ENCODE measurements at places on chromosomes 2 and 18.

GRCh38 chr2:121902171-121902591 lies 146.7 kb downstream of the TSN start:
- no peak for ATAC-seq

DNA sequence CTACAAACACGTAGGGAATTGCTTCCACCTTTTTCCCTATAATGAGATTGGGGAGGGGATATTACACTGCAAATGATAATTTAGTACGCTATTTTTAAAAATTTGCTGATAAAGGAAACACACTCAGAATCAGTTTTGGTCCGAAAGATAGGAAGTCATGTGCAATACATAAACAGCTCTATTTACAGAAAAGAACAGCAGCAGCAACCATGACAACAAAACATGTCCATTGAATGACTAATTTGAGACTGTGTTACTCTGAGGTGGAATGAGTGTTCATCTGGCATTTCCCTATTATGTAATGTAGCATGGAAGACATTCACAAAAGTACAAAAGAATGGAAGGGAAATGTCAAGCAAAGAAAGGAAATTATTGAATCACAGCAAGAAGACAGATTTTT lies 337.2 kb downstream of the NBAS start:
- peak; percentile 45 for ATAC-seq

DNA sequence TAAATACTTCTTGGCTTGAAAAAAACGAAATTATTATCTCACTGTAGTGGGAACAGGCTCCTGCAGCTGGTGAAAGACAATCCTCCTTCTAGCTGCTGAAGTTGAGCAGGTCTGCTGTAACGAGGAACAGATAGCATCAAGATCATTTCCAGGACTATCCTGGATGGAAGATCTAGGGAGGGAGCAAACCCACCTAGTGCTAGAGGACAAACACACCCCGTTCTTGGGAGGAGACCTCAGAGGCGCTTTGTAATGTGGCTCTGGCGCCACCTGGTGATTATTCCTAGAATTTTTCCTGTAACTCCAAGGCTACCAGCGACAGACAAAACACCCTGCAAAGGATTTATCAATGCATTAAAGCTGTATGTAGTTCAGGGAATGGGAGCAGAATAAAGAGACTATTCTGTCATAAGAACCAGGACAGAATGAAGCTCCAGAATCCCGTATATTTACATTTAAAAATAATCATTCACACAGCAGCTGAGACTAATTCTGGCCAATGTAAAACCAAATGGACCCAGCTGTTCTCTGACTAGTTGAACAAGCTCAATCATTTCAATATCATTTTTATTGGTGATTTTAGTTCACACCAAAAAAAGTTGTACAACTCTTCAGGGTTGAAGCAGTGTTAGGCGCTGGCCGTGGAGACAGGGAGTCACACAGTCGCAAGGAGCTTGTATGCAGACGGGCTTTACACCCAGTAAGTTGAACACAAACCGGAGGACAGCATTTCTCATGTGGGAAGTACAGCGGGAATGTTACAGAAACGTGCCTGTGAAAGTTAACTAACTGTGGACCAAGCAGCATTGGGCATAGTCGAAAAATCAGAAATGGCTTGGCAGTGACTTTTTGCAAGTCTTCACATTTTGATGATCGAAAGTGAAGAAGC lies 290.3 kb downstream of the TRIB2 start:
- ATAC-seq: peak; percentile 60

- no peak for ATAC-seq
Measured at GRCh38 chr2:205878999-205879762, 196.9 kb downstream of the NRP2 start.

DNA sequence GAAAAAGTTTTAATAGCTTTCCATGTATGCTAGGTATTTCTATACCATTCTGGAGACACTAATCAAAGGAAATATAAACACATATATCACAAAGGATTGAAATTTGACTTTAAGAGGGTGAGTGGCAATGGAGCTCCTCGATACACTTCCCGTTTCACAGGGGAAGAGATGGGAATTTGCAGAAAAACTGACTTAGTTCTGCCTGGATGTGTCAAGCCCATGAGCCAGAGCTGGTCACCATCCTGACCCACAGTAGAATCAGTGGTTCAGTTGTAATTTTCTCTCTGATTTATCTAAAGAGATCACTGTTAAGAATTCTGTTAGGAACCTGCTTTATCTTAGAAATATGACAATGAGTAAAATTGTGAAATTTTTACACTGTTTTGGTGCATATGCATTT lies 34.2 kb downstream of the PLCL1 start:
- peak; percentile 39 for ATAC-seq

GRCh38 chr2:190720276-190720675 lies 71.4 kb downstream of the NAB1 start:
- ATAC-seq: no peak

GRCh38 chr2:188620916-188621315 lies 329.2 kb downstream of the GULP1 start:
- ATAC-seq: no peak

DNA sequence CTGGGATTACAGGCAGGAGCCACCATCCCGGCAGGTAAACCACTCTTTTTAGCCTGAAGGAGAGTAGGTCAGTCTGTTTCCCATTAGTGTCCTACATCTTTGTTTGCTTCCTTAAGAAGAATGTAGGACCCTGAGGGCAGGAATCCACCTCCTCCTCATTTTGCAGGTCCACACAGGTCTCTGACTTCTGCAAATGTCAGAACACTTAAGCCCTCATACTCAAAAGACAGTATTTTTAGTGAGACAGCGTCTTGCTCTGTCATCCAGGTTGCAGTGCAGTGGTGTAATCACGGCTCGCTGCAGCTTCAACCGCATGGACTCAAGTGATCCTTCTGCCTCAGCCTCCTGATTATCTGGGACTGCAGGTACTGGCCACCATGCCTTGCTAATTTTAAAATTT lies 9.3 kb downstream of the PSTPIP2 start:
- ATAC-seq: no peak

- no peak for ATAC-seq
Measured at GRCh38 chr2:165410276-165410675, 59.2 kb upstream of the CSRNP3 start.

DNA sequence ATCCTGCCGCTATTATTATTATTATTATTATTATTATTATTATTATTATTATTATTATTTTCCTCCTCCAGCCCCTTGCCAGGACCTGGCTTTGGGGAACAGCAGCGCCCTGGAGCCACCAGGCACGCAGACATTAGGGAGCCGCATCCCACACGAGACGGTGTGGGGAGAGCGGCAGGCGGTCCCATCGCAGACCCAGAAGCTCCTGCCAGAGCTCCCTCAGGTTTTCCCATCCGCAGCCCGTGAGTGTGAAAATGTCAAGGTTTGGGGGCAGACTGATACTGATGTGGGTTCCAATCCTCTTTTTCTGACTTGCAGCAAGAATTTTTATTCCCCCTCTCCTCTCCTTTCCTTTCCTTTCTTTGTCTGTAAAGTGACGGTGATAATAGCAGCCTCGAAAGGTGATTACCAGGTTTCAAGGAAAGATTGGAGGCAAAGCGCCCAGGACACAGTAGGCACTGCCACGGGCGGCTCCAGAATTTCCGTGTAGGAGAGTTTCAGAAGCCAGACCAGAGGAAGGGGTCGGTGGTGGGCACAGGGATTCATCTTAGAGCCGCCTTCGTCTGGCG lies 816 bp downstream of the SCTR start:
- no peak for ATAC-seq

- no peak for ATAC-seq
Measured at GRCh38 chr2:37037771-37038170, 46.4 kb downstream of the HEATR5B start.

- no peak for ATAC-seq
Measured at GRCh38 chr2:40485854-40486253, 34.0 kb upstream of the SLC8A1 start.

- ATAC-seq: no peak
Measured at GRCh38 chr2:7683196-7683595, 766.0 kb downstream of the RNF144A start.

- ATAC-seq: peak; percentile 29
Measured at GRCh38 chr2:26519396-26520147, 41.6 kb upstream of the OTOF start.

DNA sequence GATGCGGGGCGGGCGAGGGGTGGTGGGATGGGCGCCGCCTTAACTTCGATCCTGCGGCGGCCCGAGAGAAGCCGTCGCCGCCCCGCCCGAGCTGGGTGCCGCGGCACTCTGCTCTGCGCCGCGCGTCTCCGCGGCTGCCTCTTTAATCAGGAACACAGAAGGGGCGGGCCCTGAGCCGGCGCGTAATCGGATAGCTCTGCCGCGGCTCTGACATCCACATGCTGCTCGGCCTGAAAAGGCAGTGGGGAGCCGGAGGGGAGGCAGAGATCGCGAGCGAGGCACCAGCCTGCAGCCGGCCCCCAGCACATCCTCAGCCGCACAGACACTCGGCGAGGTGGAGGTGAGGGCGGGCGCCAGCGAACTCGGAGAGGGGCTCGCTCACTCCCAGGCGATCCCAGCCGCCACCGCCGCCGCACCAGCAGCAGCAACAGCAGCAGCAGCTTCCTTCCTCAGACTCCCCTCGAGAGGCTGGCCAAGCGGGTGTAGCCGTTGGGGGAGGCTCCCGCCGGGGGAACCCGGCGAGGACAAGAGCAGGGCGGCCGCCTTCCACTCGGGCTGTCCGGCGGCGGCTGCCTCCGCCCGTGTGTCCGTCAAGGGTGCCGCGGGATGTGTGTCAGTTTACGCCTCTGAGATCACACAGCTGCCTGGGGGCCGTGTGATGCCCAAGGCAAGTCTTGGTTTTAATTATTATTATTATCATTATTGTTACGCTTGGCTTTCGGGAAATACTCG lies at the start of gene NRP2:
TSS of gene NRP2 (plus strand) at position 263 of the 732 bp plus-strand sequence. CDS start 790 bp downstream, outside the sequence.
- ATAC-seq: peak; percentile 79

- no peak for ATAC-seq
Measured at GRCh38 chr2:47259829-47260228, 104.7 kb upstream of the STPG4 start.

GRCh38 chr18:57930476-57930875 lies 113.5 kb upstream of the NEDD4L start:
- no peak for ATAC-seq
